ENCODE measurements at places on chromosomes 13 and 19.

DNA sequence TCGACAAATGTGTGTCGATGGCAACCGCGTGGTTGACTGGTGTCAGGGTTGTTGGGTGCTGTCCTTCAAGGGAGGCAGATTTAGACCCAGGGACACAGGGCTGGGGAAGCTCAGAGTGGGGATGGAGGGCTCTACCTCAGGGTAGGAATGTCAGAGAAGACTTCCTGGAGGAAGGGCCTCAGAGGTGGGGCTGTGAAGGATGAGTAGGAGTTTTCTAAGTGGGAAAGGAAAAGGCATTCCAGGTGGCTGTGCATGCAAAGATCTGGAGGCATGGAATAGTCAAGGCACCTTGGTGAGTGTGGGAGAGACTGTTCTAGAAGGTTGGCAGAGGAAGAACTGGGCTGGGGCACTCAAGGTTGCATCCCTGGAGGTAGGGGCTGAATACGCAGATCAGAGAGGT lies 2.0 kb downstream of the NRTN start:
- DNase-seq, result no peak

DNA sequence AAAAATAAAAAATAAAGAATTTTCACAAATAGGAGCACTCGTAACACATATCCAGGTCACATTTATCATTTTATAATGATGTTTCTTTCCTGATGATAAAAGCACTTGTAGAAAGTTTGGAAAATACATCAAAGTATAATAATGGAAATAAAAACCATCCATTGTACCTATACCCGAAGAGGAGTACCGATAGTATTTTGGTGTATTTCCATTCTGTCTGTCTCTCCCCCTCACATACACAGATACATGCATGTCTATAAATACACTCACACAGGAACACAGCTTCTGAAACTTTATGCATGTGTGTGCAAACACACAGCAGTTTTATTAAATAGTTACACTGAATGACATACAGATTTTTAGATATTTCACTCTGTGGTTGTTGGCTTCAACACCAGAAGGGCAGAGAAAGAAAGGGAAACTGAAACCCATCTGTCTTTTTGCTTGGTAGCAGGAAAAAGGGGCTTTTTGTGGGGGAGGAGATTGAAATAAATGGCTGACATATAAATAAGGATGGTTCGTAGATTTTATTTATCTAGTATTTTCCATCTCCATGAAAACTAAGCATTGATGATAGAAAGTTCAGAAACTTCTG lies 114.8 kb downstream of the LRCH1 start:
- DNase-seq, result no peak

- no peak for DNase-seq
These were observed 7.0 kb downstream of the U2AF2 start for GRCh38 chr19:55661826-55662225.

DNA sequence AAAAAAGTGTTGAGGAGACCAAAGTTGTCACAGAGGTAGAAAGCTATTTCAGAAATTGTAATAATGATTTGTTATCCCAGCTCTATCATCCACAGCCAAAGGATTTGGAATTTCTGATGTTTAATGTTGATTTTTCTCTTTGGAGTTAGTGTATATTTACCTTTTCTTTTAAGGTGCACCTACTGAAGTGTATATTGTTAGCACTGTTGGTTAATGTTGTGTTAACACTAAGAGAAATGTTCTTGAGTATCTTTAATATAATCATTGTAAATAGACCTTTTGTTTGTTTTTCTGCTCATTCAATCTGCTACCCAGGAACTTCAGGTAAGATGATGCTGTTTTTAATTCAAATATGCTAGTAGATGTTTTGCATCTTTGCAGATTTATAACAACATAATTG lies 57.5 kb downstream of the ZAR1L start:
- DNase-seq, result no peak

DNA sequence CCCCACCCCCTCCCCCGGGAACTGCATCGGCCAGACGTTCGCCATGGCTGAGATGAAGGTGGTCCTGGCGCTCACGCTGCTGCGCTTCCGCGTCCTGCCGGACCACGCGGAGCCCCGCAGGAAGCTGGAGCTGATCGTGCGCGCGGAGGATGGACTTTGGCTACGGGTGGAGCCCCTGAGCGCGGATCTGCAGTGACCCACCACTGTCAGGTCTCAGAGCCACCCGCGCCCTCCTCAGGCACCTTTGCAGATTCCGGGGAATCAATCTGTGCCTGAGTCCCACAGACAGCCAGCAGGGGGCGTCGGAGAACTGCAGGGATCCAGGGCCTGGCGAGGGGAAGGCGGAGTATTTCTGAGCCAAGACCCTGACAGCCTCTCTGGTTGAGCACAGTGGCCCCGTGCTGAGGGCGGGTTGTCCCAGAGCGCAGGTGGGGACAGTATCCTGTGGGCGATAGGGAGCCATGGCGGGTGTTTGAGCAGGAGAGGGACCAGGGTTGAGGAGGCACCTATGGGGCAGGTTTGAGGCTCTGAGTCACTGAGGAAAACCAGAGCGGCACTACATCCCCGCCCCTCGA lies 30.4 kb upstream of the CYP4F8 start:
- no peak for DNase-seq

DNA sequence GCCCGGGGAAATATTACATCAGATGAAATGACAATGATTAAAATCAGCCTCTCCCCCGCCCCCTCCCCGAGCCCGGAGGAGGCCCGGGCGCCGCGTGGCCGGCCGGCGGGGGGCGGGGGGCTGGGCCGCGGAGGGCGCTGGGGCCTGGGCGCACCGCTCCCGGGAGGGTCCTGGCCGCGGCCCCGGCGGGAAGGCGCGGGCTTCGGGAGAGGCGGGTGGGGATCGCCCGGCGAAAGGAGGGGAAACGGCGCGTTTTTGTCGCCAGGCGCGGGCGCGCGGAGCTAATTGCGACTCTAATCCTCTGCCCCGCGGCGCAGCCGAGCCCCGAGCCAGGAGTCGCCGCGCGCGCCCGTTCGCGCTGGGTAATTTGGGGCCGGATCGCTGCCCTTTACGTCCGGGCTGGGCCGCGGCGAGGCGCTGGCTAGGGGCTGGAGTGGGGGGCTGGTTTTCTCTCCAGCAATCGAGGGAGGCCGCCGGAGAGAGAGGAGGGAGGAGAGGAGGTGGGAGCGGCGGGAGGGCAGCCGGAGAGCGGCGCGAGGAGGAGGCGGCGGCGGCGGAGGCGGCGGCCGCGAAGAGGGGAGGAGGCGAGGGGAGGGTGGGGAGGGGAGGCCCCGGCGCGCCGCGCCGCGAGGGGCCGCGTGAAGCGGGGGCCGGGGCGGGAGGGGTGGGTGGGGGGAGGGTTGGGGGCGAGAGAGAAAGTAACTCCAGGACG lies at the start of gene KCTD15:
TSS of gene KCTD15 (plus strand) at position 707 of the 712 bp plus-strand sequence. CDS start 3,585 bp downstream, outside the sequence.
- peak; percentile 74 for DNase-seq

- DNase-seq, result no peak
These were observed 1405.1 kb downstream of the PCDH9 start for GRCh38 chr13:65825039-65825438.

DNA sequence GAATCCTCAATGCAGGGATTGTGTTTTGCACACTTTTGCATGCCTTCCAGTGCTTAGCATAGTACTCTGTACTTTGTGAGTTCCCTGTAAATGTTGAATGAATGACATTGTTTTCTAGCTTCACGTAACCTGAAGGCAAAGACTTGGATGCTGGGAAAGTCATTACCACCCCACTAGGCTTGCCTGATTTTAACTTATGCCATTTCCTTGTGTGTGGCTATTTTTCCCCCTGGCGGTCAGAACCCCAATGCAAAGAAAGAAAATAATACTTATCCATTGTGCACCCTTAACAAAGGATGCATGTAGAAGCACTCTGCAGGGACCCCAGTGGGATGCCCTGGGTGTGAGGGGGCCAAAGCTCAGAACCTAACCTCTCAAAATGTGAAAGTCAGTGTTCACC lies 1.2 kb upstream of the ENOX1 start:
- no peak for DNase-seq

- DNase-seq, result no peak
These were observed 37.7 kb downstream of the LHFPL6 start for GRCh38 chr13:39565036-39565949.

GRCh38 chr19:17654993-17655392 lies 33.2 kb downstream of the UNC13A start:
- no peak for DNase-seq

- DNase-seq, result no peak
These were observed 293.9 kb upstream of the HTR2A start for GRCh38 chr13:47190696-47191305.

GRCh38 chr13:40485611-40486517 lies 180.6 kb downstream of the FOXO1 start:
- DNase-seq, result no peak

DNA sequence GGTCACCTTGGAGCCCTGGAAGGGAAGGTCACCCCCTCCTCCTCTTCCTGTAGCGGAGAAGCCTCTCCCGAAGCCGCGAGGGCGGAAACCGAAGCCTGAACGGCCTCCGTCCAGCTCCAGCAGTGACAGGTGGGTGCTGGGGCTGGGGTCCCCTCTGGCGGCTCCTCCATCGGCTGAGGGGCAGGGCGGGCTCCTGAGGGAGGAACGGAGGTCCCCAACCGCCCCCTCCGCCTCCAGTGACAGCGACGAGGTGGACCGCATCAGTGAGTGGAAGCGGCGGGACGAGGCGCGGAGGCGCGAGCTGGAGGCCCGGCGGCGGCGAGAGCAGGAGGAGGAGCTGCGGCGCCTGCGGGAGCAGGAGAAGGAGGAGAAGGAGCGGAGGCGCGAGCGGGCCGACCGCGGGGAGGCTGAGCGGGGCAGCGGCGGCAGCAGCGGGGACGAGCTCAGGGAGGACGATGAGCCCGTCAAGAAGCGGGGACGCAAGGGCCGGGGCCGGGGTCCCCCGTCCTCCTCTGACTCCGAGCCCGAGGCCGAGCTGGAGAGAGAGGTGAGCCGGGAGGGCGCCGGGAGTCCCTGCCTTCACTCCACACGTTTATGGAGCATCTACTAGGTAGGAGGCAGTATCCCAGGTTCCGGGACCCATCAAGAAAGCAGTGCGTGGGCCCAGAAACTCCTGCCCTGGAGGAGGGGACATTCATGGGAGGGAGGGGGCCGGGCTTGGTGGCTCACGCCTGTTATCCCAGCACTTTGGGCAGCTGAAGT lies 22.0 kb downstream of the HDGFL2 start:
- no peak for DNase-seq

DNA sequence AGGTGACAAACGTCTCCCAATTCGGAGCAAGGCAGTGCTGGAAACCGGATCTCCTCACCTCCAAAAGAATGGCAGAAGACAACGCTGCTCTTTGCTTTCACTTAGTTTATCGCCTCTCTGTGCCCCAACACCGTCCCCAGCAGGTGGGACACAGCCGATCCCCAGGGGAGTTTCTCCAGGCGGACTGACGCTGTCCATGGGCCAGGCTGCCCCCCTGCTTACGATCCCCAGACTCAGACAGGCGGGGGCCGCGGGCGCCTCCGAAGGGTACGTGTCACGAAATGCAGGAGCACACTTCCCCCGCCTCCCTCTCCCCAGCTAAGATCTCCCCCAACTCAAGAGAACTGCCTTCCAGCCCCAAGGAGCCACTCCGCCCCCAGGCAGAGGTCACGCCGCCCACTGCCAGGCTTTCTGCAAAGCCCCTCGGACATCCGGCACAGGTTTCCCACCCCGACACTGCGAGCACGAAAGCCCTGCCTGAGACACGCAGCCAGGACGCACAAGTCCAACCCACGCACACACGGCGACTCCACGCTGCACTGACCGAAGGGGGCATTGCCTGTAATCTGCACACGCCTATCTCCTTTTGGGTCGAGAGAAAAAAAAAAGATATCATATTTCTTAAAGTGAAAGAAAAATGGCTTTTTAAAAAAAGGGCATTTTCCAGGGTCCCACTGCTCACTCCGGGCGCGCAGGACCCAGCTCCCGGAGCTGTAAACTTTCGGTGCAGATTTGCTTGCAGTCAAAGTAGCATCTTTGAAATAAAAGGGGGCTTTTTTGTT lies 2.0 kb downstream of the SPRY2 start:
- peak; percentile 34 for DNase-seq

DNA sequence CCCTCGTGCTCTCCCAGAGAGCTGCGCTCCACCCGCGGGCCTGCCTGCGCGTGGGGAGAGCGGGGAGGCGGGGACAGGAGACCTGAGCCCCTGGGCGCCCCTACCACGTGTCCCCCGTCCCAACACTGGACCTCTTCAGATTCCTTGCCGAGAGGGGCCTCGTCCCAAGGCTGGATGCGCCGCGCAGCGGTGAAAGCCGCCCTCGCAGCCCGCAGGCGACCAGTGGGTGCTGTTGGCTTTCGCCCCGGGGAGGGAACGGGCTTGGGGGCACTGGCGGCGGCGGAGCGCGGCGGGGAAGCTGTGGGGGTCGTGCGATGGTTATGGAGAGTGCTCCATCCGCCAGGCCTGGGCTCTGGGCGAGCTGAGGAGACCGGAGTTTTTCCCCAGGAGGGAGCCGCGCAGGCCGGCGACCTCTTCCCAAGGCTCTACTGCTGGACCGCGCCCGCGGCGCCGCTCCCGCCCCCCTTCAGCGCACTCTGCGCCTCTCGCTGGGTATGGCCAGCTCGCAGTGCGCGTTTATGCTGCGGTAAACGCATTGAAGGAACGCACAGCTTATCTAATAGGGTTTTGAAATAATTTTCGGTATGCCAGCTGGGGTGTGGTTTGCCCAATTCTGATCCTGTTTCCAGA lies 17.2 kb upstream of the RNF17 start:
- no peak for DNase-seq

DNA sequence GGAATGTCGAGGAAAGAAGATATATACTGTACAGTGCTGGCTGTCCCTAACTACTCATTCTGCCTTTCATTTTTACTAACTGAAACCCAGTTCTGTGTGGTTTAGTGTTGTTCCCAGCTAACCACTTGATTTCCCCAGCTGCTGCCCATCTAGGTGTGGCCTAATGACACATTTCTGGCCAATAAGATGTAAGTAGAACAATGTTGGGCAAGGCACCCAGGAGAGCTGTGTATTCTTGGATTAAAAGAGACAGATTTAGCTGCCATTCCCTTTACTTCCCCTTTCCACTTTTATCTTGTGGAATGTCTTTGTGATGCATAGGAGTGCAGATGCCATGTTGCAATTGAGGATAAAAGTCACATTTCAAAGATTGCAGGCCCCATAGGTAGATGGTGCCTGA lies 28.3 kb upstream of the PCDH9 start:
- DNase-seq, result no peak

- no peak for DNase-seq
These were observed 102.0 kb downstream of the STARD13 start for GRCh38 chr13:33183431-33184111.

DNA sequence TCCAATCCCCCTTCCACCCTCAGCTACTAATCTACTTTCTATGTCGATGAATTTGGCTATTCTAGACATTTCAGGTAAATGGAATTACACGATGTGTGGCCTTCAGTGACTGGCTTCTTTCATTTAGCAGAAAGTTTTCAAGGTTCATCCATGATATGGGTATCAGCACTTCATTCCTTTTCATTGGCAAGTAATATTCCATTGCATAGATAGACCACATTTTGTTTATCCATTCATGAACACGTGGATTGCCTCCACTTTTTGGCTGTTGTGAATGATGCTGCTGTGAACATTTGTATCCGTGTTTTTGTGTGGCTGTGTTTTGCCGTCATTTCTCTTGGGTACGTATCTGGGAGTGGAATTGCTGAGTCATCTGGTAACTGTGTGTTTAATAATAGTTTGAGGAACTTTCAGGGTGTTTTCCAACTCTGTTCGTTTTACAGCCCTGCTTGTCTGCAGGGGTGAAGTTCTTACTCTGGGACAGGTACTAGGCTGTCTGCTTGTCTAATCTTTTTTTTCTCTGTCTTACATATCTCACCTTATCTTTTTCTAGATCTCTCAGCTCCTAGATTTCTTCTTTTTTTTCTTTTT lies 32.5 kb downstream of the MARK4 start:
- no peak for DNase-seq

GRCh38 chr13:73173279-73173811 lies 114.5 kb downstream of the KLF5 start:
- no peak for DNase-seq

GRCh38 chr13:36142735-36143134 lies 11.6 kb upstream of the DCLK1 start:
- DNase-seq, result no peak
